ENCODE measurements at places on chromosomes 16 and 17.
A peak's percentile ranks its signal among the peaks of the same experiment; 100 is the strongest.

GRCh38 chr16:53064081-53064578, 9.3 kb downstream of the CHD9 start:
- DNase-seq: no peak

DNA sequence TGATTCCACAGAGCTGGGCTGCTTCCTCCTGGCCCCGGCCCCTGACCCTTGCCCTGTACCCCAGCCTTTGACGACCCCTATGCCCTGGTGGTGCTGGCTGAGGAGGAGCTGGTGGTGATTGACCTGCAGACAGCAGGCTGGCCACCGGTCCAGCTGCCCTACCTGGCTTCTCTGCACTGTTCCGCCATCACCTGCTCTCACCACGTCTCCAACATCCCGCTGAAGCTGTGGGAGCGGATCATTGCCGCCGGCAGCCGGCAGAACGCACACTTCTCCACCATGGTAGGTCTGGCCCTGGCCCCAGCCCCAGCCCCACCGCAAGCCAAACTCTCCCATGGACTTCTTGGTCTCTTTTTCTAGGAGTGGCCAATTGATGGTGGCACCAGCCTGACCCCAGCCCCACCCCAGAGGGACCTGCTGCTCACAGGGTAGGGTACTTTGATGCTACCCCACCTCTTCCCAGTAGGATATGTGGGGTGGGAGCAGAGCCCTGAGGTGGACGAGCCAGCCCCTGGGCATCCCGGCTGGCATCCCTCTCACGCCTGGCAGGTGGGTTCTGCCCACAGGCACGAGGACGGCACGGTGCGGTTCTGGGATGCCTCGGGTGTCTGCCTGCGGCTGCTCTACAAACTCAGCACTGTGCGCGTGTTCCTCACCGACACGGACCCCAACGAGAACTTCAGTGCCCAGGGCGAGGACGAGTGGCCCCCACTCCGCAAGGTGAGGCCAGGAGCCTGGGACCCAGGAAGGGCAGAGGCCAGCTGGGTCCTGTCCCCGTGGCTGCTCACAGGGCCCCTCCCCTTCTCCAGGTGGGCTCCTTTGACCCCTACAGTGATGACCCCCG, 19.0 kb upstream of the MYO15B start:
- DNase-seq: no peak

GRCh38 chr16:79250502-79251098, 349.9 kb downstream of the MAF start:
- DNase-seq: no peak

DNA sequence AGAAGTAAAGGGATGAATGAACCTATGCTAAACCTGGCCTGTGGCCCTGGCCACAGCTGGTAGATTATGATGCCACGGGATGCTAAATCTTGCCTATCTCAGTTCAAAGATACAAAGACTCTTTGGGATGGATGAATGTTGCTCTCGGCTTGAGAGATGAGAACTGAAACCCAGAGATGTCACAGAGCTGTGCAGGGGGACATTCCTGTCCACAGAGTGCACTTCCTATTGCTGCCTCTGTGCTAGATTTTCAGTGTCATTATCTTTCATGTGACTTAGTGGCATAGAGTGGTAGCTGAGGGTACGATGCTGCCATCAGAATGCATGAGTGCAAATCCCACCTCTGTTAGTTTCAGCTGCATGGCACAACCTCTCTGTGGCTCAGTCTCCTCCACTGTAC, 2.3 kb upstream of the MT1M start:
- DNase-seq: no peak

GRCh38 chr17:40473573-40474365, 27.7 kb downstream of the TNS4 start:
- no peak for DNase-seq

DNA sequence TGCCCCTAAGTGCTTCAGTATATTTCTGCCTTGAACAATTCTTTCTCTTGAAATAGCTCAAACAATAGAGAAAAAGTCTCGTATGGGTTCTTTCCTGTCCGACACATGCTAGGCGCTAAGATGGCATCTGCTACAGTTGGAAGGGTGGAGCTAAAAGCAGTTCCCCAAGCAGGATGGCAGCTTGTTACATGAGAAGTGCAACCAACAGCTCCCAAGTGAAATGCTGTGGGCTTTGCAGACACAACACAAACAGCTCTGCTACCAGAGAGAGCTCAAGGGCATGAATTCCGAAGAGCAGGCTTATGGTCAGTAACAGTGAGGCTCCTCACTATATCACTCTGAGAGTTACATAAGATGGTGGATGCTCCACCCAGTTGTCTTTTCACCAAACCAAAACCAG, 83.8 kb downstream of the VPS53 start:
- no peak for DNase-seq

GRCh38 chr17:63365366-63366240, 80.5 kb downstream of the CYB561 start:
- peak; percentile 89 for DNase-seq

DNA sequence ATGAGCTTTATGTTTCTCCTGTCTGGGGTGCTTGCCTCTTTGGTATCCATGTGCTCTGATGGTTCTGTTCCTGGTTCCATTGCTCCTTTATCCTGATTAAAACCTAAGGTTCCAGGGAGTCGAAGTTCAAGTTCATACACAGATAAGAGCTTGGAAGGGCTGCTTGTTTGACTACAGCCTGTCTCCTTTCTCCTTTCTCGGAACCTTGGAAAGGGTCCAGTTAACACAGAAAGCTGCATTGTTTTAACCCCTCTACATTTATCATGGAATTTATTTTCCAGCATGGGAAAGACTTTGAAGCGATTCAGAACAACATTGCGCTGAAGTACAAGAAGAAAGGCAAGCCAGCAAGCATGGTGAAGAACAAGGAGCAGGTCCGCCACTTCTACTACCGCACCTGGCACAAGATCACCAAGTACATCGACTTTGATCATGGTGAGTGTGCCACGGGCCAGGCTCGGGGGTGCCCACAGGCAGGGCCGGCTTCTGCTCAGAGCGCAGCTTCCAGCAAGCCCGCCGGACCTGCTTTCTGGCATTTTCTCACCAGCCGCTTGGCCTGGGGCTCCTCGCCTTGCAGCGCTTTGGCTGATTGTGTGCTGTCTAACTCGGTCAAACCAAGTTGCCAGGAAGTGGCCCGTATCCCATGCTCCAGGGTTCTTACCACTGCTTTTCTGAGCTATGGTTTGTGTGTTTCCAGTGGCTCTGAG, 19.9 kb downstream of the CRAMP1 start:
- DNase-seq: no peak

GRCh38 chr17:8649157-8650118, 18.9 kb upstream of the MYH10 start:
- peak; percentile 99 for DNase-seq

DNA sequence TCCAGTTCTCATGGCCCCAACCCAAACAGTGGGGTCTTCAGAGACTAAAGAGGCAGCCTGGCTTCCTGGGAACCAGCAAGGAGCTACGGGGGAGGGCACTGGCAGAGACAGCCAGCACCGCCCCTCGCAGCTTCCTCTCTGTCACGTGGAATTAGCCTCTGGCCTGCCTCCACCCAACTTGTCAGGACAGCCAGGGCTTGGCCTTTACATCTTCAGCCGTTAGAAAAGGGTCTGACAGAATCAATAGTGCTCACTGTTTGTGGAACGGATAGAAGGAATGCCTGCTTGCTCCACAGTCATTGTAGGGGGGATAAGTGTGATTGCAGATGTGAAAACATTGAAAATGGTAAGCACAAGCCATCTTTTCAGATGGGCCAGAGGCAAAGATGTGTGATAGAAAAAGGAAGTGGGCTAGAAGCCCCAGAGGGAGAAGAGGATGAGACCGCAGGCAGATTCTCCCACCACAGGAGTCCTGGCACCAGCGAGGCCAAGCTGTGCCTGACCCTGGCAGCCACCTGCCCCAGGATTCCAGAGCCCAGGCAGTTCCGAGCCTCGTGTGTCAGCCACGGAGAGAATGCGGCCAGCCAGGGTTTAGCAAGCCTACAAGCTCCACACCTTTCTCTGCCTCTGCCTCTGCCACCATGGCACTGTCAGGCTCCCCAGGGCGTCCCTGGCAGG, 18.6 kb downstream of the GRIN2C start:
- peak; percentile 61 for DNase-seq

- no peak for DNase-seq
Observed at GRCh38 chr16:25108054-25108453, 3.5 kb upstream of the LCMT1 start.

DNA sequence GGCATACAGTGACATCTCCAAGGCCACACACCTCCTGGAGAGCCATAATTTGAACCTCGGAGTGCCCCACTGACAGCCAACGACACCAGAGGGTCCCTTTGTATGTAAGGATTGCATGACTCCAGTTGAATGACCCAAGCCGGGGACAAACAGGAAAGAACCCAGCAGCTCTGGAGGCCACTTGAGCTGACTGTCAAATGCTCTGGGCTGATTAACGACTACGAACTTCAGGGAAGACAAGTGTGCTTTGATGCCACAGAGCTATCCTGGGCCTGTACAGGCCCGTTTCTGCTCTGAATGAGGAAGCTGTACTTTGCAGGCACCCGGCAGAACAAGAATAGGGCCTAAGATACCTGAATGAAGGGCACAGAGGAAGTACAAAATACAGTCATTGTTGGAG, 404.6 kb downstream of the SLC39A11 start:
- no peak for DNase-seq

DNA sequence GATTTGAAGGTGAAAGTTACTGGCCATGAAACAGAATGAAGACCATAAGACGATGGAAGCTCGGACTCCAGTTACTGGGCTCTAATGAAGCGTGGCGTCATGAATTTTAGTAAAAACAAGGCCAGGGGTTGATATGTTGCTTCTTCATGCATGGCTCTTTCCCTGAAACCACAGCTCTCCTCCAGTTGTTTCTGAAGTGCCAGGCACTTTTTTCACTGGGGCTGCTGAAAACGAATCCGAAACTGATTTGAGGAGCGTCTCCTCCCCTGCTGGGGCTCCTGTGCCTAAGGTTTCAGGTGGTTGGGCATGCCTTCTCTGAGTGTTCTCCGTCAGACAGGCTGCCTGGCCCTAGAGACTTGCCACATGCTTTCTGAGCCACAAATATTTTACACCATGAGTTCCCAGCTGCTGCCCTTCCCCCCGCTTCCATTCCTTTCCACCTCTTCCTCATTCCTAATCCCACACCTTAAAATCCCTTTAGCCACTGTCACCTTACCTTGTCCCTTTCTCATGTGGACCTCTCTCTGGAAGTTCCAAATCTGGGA, 3.7 kb upstream of the MYL4 start:
- peak; percentile 83 for DNase-seq

DNA sequence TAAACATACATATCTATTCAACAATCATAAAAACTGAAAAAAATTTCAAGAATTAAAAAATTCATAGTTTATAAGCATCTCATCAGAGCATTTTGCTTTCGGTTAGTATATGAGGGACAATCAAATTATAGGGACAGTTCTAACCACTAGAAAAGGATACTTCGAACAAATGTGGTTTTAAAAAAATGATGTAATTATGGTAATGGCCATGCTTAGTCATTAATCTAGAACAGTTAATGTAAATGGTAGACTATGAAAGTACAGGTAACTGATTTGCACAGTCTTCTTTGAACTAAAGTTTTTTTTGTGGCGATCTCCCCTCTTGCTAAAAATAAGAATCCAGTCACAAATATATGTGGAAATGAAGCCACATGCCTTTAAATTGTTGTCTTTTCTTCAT, 63.5 kb upstream of the PHOSPHO1 start:
- DNase-seq: no peak

GRCh38 chr16:88130681-88131080, 179.4 kb downstream of the BANP start:
- DNase-seq: no peak

GRCh38 chr17:21239680-21240368, 13.4 kb downstream of the NATD1 start:
- DNase-seq: peak; percentile 44

DNA sequence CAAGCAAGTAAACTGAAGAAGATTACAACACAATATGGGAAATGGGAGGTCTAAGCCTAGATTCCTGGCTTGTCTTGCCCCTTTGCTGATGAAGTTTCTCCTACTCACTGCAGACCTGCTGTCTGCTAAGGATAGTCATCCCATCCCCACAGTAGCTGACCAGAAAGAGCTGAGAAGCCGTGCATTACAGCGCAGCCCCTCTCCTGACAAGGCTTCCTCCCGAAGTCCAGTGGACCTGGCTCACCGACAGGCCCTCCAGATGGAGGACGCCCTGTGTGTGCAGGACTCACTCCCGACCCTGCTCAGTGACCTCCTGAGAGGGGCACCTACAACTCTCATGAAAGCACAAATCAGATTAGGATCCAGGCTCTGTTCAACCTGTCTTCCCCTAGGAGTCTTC, 35.4 kb downstream of the KIAA0753 start:
- DNase-seq: no peak

DNA sequence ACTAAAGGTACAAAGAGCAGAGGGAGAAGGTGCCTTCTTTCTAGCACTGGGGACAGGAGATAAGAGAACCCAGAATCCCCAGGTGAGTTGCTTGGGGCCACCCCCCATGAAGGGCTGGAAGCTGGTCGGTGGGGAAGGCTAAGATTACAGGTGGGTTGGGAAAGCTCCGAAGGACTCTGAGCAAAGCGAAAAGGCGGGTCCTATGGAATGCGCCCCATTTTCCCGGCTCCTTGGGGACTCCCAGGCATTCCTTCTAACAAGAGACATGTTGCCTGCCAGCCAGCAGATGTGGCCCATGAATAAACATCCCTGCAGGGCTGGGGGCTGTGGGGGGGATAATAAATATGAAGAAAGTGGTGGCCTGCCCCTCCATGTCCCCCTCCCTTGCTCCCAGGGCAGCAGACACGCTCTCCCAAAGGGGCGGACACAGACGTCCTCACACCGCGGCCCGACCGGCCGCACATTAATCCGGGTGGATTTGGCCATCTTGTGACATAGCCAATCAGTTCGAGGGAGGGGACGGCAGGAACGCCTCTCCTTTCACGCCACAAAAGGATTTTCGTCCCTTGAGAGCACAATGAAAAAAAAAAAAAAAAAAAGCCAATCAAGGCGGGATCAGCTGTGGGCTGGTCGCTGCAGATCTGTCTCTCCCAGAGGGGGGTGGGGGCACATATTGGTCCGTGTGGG, 98.5 kb downstream of the SOX9 start:
- DNase-seq: no peak

DNA sequence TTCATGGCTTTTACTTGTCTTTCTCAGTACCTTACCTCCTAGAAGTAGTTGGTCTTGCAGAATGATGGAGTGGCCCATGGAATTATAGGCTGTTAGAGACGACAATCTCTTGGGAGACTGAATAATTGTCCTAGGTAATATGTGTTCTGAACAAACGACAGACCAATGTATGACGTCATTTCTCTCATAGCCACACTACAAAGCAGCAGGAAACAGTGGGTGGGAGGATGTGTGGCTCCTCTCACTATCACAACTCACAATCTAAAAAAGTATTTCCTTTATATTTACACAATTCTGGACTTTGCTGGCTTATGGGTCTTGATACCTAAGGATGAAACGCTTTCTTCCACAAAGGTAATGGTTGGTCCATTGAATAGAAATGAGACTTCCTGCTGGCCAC, 183.9 kb downstream of the TOX3 start:
- DNase-seq: no peak

DNA sequence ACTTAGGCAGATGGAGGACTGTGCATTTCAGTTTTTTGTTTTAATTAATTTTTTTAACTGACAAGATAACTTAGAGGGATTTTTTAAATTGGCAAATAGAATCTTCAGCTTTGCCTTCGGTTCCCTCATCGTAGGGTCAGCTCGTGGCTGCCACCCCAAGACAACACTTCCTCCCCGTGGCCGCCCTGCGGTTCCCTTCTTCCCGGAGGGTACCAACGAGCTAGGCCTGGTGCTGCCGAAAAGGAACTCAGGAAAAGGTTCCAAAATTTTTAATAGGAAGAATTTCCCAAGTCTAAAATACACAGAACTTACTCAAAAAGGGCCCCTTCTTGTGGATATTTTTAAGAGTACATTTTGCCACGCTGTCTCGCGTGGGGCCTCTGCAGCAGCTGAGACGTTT, 210.4 kb upstream of the CHMP6 start:
- DNase-seq: no peak

All from EH (cell line).